ENCODE measurements at places on chromosomes 12 and 14.
A peak's percentile ranks its signal among the peaks of the same experiment; 100 is the strongest.

GRCh38 chr14:90060312-90060964 is 1.4 kb upstream of the KCNK13 start:
- no peaks in the 10 kb centered on the region for H3K36me3 ChIP-seq
- peak overlapping the region; percentile 73 for H3K4me3 ChIP-seq
- peaks cover 12% of the 10 kb centered on the region for H3K4me1 ChIP-seq
- H3K27me3 ChIP-seq: peaks cover 75% of the 10 kb centered on the region
- peak; percentile 77 for DNase-seq

GRCh38 chr12:42267413-42268190 is 29.6 kb upstream of the YAF2 start:
- H3K27ac ChIP-seq: no peak overlapping the region
- peaks cover 5% of the 10 kb centered on the region for H3K4me1 ChIP-seq

- no peak for DNase-seq
- no peaks in the 10 kb centered on the region for H3K27me3 ChIP-seq
- H3K4me3 ChIP-seq: no peak within 1 kb of the TSS
- peaks cover 14% of the 10 kb centered on the region for H3K4me1 ChIP-seq
Measured at GRCh38 chr14:23376482-23377197, at the start of gene CMTM5. CMTM5 (plus strand) TSS chr14:23377046; CDS start chr14:23377252, 206 bp downstream.

GRCh38 chr12:26528943-26529342 is 304.1 kb downstream of the ITPR2 start:
- H3K27me3 ChIP-seq: no peaks in the 10 kb centered on the region
- H3K4me3 ChIP-seq: no peak overlapping the region
- no peak overlapping the region for H3K27ac ChIP-seq
- H3K36me3 ChIP-seq: peaks cover 29% of the 10 kb centered on the region

DNA sequence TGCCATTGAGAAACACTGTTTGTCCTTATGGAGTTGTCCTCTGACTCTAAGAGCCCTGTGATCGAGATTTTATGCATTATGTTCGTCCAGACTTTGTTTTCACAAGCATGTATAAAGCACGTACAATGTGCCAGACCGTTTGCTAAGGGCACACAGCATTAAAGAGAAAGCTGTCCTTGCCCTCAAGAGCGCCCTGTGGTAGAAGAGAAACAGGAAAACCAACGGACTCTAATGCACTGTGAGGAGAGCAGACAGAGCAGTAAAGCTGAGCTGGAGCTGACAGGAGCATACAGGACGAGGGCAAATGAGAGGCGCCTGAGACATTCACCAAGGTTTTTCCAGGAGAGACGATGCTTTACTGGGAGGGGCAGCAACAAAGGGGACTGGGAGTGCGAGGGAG is 66.2 kb upstream of the OVCH1 start:
- H3K27me3 ChIP-seq: peaks cover 25% of the 10 kb centered on the region
- peaks cover 9% of the 10 kb centered on the region for H3K4me1 ChIP-seq
- H3K4me3 ChIP-seq: peak overlapping the region; percentile 56
- H3K36me3 ChIP-seq: no peaks in the 10 kb centered on the region
- no peak for DNase-seq

GRCh38 chr12:107474639-107475539 is 210.7 kb upstream of the PWP1 start:
- H3K4me1 ChIP-seq: peaks cover 14% of the 10 kb centered on the region
- no peak overlapping the region for H3K27ac ChIP-seq
- no peaks in the 10 kb centered on the region for H3K27me3 ChIP-seq
- DNase-seq: no peak

GRCh38 chr12:127594351-127594970 is 672.5 kb upstream of the TMEM132C start:
- H3K4me3 ChIP-seq: no peak overlapping the region
- no peaks in the 10 kb centered on the region for H3K36me3 ChIP-seq
- H3K27ac ChIP-seq: no peak overlapping the region
- H3K4me1 ChIP-seq: no peaks in the 10 kb centered on the region
- no peak for DNase-seq

DNA sequence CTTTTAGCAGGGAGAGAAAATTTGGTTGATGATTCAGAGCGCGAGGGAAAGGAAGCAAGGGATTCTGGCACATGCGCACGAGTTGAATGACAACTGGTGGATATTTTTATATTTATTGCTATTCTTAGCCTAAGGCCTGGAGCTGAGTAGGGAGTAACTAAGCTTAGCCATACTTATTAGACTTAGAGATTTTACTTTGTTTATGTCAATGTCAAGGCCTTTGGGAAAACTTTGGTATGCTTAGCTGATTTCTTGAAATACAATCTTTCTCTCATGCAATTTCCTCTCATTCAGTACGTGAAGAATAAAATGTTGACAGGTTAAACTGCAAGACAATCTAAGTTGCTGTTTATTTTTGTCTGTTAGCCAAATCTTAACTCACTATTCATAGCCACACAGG is 101.1 kb downstream of the CRADD start:
- no peak overlapping the region for H3K4me3 ChIP-seq
- H3K36me3 ChIP-seq: peaks cover 19% of the 10 kb centered on the region
- no peaks in the 10 kb centered on the region for H3K27me3 ChIP-seq
- H3K4me1 ChIP-seq: peaks cover 7% of the 10 kb centered on the region
- no peak overlapping the region for H3K27ac ChIP-seq
- no peak for DNase-seq

DNA sequence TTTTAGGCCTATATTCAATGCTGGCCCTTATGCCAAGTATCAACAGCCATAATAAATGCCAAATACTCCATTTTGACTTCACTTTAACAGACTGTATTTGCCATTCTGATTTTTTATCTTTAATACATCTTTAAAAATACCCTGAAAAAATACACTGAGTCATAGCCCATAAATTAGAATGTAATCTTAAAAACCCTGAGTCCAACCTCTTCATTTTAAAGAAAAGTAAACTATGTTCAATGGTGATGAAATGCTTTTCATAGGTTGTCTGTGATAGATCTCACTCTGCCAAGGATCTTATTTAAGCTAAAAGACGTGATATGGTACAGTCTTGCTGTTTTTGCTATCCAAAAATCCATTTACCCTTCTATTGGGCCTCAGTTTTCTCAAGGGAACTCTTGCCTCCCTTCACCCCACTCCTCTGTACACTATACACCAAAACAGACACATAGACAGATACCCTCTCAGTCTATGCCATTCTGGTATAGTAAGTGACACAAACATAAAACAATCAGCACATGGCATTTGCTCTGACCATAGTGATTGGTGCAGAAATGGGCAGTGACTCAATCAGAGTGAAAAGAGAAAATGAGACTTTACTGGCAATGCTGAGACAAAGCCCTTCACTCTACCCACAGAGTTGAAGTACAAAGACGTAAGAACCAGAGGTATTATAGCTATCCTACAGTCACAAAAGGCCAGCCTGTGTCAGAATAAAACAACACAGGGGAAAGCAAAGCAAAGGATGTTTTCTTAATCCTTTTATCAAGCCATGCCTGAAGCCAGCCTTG is 49.1 kb downstream of the BTG1 start:
- H3K27ac ChIP-seq: peak overlapping the region; percentile 76
- H3K27me3 ChIP-seq: no peaks in the 10 kb centered on the region
- H3K4me3 ChIP-seq: peak overlapping the region; percentile 49
- no peak for DNase-seq

DNA sequence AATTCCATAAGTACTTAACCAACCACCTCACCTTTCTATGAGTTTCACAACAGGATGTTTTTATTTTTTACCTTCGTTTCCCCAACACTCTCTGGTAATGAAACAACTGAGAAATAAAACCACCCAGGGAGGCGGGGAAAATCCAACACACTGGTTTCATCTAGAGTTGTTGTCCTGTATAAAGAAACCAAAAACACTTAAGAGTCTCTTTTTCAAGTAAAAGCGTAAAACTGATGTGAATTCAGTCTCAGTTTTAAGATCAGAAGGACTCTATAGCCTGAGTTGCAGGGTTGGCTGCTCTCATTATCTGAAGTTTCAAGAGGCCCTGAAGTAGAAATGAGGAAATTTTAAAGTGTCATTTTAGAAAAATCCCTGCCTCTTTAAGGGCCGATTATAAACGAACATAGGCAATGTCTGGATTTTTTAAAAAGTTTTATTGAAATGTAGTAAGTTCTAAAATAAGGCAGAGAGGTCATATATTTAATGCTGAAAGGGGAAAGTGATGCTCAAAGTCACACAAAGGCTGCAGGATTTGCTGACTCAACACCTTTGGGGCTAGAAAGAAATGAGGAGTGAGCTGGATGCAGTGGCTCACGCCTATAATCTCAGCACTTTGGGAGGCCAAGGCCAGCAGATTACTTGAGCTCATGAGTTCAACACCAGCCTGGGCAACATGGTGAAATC is 27.2 kb downstream of the HIGD1C start:
- H3K36me3 ChIP-seq: peaks cover 33% of the 10 kb centered on the region
- no peak overlapping the region for H3K4me3 ChIP-seq
- peaks cover 4% of the 10 kb centered on the region for H3K4me1 ChIP-seq

DNA sequence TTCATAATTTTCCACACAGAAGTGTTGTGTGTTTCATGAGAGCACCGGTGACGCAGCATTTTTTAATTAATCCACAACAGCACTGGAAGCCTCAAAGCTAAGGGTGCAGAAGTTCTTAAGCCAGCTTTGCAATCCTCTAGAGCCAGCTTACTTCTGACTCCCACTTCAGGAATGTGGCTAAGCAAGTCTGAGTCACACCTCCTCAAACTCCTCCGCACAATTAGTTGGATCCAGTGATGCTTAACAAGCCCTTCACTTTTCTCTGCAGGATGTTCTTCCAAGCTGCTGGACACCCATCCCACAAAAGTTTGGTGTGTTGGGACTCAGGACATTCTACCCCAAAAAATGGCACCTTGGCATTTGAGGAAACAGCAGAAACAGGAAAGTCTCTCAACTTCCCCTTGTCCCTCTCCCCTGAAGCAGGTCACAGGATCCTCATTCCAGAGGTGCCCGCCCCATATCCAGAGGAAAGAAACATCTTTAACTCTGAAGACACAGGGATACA is 210.0 kb downstream of the PPM1H start:
- peaks cover 11% of the 10 kb centered on the region for H3K27me3 ChIP-seq
- no peak overlapping the region for H3K27ac ChIP-seq
- no peak overlapping the region for H3K4me3 ChIP-seq
- DNase-seq: no peak
- H3K4me1 ChIP-seq: peaks cover 3% of the 10 kb centered on the region

DNA sequence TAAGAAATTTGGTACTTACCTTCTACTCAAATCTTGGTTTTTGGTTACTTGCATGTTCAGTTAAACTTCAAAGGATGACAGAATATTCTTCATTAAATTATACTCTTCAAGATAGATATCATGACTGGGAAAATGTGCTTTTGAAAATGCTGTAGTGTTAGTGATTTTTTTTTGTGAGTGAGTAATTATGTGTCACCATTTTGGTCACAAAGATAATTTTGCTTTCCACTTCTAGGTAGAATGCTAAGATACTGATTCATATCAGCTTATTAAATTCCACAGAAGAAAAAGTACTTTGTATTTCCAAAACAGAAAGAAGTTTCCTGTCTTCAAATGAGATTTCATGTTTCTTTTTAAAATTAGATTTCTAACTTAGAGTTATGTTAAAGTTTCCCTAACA is 61.2 kb downstream of the ATXN7L3B start:
- no peak overlapping the region for H3K4me3 ChIP-seq
- no peaks in the 10 kb centered on the region for H3K4me1 ChIP-seq
- no peak for DNase-seq

DNA sequence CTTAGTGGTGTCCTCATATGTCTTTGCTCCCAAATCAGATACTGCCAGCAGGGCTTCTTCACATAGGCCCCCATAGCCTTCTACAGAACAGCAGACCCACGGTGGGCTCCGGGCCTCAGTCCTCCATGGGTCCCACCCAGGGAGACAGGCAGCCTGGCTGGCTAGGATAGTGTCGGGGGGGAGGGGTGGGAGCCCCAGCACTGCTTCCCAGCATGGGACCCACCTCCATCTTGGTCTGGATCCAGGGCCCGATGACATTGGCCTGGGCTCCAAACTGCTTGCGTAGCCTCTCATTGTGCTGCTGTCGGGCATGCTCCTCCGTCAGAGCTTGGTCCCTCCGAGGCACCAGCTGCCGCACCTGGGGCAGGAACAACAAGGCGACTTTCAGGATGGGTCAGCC is 89.4 kb upstream of the ZFP36L1 start:
- DNase-seq: no peak
- no peaks in the 10 kb centered on the region for H3K27me3 ChIP-seq
- H3K4me1 ChIP-seq: no peaks in the 10 kb centered on the region
- H3K36me3 ChIP-seq: peaks cover 13% of the 10 kb centered on the region
- H3K4me3 ChIP-seq: no peak overlapping the region
- no peak overlapping the region for H3K27ac ChIP-seq

- H3K27ac ChIP-seq: no peak overlapping the region
- no peak for DNase-seq
- peaks cover 30% of the 10 kb centered on the region for H3K36me3 ChIP-seq
- H3K4me3 ChIP-seq: no peak overlapping the region
Measured at GRCh38 chr14:50303744-50304471, 8.1 kb downstream of the L2HGDH start.

GRCh38 chr12:12686925-12687324 is 9.1 kb downstream of the GPR19 start:
- no peak overlapping the region for H3K4me3 ChIP-seq
- no peaks in the 10 kb centered on the region for H3K27me3 ChIP-seq
- no peak for DNase-seq
- peaks cover 12% of the 10 kb centered on the region for H3K4me1 ChIP-seq
- no peak overlapping the region for H3K27ac ChIP-seq

GRCh38 chr14:33676135-33676566 is 274.7 kb downstream of the EGLN3 start:
- no peak for DNase-seq
- no peaks in the 10 kb centered on the region for H3K4me1 ChIP-seq
- no peak overlapping the region for H3K4me3 ChIP-seq
- H3K27ac ChIP-seq: no peak overlapping the region

GRCh38 chr12:19630536-19630935 is 191.2 kb downstream of the AEBP2 start:
- H3K4me3 ChIP-seq: no peak overlapping the region
- H3K36me3 ChIP-seq: peaks cover 3% of the 10 kb centered on the region
- H3K27me3 ChIP-seq: no peaks in the 10 kb centered on the region

DNA sequence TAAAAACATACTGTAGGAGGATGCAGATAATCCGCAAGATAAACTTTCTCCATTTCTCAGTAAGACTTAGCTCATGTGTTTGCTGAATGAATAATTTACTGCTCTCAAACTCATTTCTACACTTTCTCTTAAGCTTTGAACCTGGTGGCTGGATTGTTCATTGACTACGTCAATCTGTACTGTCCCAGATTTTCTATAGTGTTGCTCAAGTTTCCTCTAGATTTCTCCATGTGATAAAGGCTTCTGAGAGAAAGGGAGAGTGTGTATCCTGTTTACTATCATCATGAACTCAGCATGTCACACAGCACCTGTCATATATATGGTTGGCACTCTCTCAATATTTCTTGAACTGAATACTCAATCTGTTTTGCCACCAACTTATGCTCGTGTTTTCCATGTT is 518.0 kb upstream of the TBX3 start:
- no peak for DNase-seq
- H3K36me3 ChIP-seq: no peaks in the 10 kb centered on the region
- no peak overlapping the region for H3K4me3 ChIP-seq
- no peaks in the 10 kb centered on the region for H3K27me3 ChIP-seq
- no peaks in the 10 kb centered on the region for H3K4me1 ChIP-seq
- H3K27ac ChIP-seq: no peak overlapping the region

- H3K36me3 ChIP-seq: no peaks in the 10 kb centered on the region
- no peak overlapping the region for H3K4me3 ChIP-seq
- DNase-seq: no peak
- H3K27me3 ChIP-seq: peaks cover 7% of the 10 kb centered on the region
- H3K27ac ChIP-seq: no peak overlapping the region
Measured at GRCh38 chr12:43815416-43815815, 9.3 kb upstream of the TWF1 start.

Data from activated naive CD8-positive, alpha-beta T cell treated with anti-CD3 and anti-CD28 coated beads, Interleukin-2, amount 10 ng/mL, durations not matched to agents 7 days and 5 days (primary cell).